Naive thymus-derived CD8-positive, alpha-beta T cell (primary cell): ENCODE measurements at places on chromosomes 13 and 19.

- DNase-seq: no peak
Observed at GRCh38 chr19:17020385-17020784, 6.2 kb downstream of the CPAMD8 start.

DNA sequence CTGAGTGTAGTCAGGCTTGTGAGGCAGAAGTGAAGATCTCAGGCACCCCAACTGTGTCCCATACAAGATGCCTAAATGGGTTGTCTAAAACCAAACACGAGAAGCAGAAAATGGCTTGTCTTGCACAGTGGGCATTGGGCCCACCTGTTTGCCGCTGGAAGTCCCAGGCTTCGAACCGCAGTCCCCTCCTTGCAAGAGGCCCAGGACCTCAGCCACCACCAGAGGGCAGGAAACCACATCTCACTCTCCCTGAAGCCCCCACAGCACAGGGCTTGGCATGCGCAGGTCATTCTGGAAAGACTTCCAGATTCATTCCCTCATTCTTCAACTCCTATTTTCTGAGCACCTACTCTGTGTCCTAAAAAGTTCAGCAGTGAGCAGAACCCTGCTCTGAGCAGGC, 973.7 kb downstream of the UQCRFS1 start:
- DNase-seq: no peak

GRCh38 chr19:54521860-54522513, 19.4 kb downstream of the LAIR2 start:
- DNase-seq: no peak

DNA sequence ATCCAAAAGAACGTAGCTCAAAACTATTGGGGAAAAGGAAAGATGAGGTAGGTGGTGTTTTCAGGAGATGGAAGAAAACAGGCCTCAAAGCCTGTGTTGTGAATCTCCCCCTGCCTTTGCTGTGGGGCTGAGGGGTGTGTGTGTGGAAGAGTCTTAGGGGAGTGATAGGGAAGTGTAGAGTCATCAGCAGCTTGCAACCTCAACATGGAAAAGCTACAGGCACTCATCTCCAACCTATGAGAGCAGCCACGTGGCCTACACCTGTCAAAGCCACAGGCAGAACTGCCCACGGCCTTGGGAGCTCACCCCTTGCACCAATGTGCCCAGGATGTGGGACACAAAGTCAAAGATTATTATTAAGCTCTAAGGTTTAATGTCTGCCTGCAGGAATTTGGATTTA, 4.3 kb upstream of the SIGLEC12 start:
- no peak for DNase-seq

DNA sequence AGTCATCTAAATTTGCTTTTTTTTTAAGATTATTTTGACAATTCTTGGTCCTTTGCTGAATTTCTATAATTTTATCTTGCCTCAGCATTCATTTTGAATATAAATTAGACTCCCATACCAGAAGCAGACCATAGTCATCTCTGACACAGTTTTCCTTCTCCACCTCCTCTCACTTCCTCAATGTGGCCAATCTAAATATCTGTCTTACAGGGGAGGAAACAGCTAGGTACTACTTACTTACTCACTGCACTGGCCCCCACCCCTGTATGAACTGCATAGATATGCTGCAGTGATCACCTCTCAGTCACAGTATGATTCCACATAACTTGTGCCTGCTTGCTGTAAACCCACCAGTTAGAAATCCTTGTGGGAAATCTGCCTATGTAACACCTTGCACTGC, 665.6 kb downstream of the FGF9 start:
- DNase-seq: no peak

GRCh38 chr19:30324982-30325381, 47.2 kb upstream of the ZNF536 start:
- no peak for DNase-seq

DNA sequence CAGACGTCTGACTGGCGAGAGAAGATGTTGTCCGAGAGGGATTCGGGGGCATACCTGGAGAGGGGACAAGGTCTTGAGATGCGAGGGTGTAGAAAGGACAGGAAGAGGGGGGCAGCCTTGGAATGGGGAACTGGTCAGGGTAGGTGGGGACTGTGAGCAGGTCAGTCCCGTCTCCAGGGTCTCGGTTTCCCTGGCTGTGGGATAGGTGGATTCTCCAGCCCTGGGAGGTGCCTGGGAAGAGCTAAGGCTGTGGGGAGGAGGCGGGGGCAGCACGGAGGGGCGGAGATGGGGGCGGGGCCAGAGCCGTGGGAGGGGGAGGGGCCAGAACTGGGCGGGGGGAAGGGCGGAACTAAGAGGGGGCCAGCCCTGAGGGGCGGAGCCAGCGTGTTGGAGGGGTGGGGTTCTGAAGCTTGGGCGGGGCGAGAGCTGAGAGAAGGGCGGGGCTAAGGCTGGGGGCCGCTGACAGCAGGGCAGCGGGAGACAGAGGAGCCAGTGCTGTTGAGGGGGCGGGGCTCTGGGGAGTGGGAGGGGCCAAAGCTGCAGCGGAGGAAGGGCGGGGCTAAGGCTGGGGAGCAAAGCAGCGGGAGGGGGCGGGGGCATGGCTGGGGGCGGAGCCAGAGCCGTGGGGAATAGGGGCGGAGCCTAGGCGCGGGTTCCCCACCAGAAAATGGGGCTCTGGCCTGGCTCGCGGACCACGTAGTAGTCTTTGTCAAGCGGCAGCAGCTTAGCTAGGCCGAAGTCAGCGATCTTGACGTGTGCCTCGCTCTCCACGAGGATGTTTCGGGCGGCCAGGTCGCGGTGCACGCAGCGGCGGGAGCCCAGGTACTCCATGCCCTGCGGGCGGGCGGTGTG, 9.5 kb upstream of the INSL3 start:
- no peak for DNase-seq

DNA sequence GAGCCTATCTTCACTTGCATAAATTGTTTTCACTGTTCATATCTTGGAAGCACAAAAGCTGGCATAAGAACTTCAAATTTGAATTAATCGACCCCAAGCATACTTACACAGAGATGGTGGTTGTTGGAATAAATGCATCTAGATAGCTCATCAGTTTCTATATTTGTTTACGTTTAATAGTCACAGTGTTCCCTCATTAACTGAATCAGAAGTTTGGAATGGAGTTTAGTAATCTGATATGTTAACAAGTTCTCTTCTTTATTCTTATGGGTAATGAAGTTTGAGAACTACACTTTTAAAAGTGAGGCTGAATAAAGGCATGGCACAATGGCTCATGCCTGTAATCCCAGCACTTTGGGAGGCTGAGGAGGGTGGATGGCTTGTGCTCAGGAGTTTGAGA, 886.7 kb upstream of the PCDH20 start:
- DNase-seq: no peak

GRCh38 chr13:74325106-74325505, 190.9 kb upstream of the KLF12 start:
- DNase-seq: no peak

GRCh38 chr13:83773961-83774360, 108.3 kb downstream of the SLITRK1 start:
- DNase-seq: no peak
